Endodermal cell (in vitro differentiated cells): ENCODE measurements at places on chromosomes 7 and 10. TPM values are rescaled to one million over a fixed set of nuclear protein-coding genes. Genes with fewer than 3 reads are reported as not detected.

OR2A42 gene
- total RNA-seq, result not detected in 3 replicates

TRIM56 gene
- total RNA-seq, result 16.3 to 23.0 TPM (median 19.7 TPM) in 3 replicates

GRCh38 chr10:61478621-61479312, 25.6 kb upstream of the TMEM26 start:
- no peak for DNase-seq

GRCh38 chr10:4806534-4806933, 19.5 kb upstream of the AKR1E2 start:
- DNase-seq, result no peak

- no peak for DNase-seq
Observed at GRCh38 chr10:120318862-120319261, 138.2 kb upstream of the PLPP4 start.

- DNase-seq, result no peak
Observed at GRCh38 chr7:24425664-24426063, 141.7 kb downstream of the NPY start.

DNA sequence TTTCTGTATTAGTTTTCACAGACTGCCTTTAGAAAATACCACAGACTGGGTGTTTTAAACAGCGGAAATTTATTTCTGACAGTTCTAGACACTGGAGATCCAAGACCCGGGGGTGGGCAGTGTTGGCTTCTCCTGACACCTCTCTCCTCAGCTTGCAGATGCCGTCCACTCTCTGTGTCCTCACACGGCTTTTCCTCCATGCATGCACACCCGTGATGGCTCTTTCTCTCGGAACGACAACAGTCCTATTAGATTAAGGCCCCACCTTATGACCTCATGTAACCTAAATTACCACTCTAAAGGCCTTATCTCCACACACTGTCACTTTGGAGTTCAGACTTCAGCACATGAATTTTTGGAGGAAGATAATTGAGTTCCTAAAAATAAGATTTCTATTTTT, 142.9 kb upstream of the VWC2 start:
- no peak for DNase-seq

GRCh38 chr10:70048030-70048723, 4.5 kb upstream of the MACROH2A2 start:
- DNase-seq, result no peak

GRCh38 chr10:118394301-118395200, 52.4 kb upstream of the FAM204A start:
- DNase-seq, result no peak

DNA sequence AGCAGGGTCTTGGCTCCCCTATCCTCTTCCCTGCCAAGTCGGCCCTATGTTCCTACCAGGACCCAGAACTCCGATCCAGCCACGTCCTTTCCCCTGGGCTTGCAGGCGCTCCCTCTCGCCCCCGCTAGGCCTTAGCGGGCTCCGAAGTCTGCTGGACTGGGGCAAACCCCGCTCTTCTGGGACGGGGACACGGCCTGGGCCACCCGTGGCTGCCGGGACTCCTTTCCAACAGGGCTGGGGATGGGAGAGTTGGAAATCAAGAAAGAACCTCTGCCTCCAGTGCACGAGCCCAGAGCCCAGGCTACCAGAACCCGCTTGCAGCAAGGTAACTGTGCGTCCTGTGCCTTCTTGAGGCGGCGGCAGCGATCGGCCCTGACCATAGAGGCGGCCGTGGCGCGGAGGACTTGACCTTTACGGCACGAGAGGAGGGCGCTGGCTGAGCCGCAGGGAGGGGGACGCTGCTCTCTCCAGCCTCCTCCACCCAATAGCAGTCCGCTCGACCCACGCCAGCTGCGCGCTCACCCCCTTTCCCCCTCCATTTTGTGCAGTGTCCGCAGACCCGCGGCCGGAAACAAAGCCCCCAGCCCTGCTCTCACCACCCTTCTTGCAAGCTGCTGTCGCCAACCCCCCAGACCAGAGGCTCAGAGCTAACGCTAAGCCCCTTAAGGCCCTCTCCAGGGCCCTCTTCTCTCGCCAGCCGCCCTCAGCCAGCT, 7.0 kb upstream of the HOXA11 start:
- peak; percentile 82 for DNase-seq

- DNase-seq, result no peak
Observed at GRCh38 chr10:75647675-75648074, 216.3 kb downstream of the LRMDA start.
